ENCODE measurements at places on chromosomes 12 and 14.

DNA sequence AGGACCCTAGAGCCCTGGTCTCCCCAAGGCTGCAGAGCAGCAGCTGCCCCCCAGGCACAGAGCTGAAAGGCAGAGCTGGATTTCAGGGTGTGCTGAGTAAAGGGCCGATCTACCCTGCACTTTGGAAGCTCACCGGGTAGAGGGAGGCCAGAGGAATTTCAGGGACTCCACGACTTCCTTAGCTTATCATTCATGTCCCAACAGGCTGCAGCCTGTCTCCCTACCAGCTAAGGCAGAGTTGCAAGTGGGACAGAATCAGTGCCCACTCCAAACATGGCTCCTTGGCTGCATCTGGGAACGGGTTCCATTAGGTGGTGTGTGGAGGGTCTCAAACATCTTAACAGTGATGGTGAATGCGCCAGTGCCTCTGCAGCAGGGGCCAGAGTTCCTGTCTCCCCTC lies 27.5 kb downstream of the MMAB start:
- DNase-seq: no peak

GRCh38 chr12:120800665-120801064 lies 75.0 kb downstream of the ACADS start:
- DNase-seq: no peak

DNA sequence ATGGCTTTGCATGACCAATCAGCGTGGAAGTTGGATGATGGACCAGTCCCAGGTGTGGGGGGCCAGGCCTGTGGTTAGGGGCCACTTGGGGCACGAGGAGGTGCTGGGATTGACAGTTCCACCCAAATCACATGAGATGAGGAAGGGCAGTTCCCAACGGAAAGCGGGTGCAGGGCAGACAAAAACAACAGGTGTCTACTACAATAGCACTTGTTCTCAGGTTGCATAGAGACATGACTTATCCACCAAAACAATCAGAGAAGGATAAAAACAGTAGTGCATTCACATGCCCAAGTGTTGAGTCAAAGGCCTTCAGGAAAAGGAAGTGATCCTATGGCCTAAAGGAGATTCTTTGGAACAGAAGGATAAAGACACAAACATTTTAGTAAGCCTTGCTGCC lies 14.6 kb upstream of the EIF2B2 start:
- no peak for DNase-seq

DNA sequence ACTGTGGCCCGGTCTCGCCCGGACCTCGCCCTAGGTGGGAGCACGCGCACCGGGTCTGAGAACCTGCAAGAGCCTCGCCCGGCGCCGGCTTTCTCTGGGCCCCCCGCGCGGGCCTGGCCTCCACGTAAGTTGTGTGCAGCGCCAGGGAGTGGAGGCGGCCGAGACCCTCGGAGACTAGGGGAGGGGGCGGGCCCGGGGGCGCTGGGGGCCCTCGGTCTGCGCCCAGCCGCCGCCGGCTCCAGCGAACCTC lies 183 bp upstream of the PRMT8 start:
- DNase-seq: no peak

DNA sequence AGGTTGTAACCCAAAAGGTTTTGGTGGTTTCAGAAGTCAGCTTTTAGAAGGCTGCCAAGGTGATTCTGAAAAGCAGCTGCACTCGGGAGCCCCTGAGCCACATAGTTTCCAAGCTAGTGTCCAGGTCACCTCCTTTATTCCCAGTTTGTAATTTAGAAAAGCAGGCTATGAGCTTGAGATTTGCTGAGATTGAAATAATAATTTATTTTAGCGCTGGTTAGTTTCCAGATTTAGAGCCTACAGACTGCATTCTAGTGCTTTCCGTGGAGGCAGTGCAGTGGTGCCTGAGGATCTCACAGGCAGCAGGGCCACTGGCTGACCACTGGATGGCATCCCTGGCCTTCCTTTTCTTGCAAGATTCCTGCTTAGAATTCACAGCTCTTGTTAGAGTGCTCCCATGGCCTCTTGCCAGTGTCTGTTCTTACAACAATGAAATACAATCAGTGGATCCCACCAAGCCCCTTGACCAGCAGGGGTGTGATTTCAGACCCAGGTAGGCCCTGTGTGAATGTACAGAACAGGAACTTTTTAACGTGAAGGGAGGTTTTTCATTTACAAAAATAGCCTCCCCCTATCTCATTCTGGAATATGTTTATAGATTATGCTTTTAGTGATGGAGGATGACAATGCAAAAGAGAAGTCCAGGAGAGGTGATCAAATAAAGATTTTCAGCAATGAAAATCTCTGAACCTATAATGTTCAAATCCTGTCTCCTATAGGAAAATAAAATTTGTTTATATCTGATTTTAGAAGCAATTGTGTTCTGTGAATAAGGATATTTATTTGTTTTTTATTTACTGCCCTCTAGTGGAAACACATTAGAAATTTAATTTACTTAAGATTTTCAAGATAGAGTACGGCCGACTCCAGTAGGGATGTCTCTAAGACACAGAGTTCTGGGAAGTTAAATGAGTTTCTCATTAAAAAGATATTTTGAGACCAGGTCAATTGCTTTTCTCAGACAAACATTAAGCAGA lies 362.1 kb upstream of the STXBP6 start:
- no peak for DNase-seq
